ENCODE measurements at places on chromosomes 6 and 20.

DNA sequence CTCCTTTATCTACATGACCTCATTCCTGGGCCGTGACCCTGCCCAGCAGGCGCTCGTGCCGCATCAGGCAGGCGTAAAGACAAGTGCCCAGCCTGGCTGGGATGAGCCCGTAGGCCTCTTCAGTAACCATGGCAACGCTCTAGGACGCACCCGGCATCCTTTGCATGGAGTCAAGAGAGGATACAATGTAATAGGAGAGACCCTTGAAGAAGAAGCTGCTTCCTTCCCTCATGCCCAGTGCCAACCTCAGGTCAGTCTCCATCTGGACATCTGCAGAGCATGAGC lies 5.0 kb upstream of the LSM14B start:
- DNase-seq: no peak

DNA sequence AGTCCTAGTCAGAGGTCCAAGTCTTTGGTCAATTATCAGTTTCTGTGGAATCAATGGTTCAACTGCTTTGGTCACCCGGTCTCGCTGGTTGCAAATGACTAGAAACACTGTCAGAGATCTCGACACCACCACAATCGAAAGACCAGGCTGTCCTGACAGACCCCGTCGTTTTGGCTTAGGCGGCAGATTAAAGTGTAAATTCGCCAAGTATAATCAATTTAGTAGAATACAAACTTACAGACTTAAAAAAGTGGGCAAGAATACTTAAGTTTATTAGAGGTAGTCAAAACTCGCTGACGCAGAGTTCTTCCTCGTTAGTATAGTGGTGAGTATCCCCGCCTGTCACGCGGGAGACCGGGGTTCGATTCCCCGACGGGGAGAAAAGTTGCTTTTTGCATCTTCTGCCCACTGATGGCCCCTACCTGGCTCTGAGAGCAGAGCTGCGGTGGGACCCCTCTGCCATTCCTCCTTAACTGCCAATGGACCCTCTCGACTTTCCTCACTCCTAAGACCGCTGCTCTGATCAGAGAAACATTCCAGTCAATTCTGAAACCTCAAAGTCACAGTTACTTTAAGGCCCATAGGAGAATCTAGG lies 30.6 kb upstream of the ZNF184 start:
- no peak for DNase-seq

- DNase-seq: no peak
These were observed 134.2 kb upstream of the THBS2 start for GRCh38 chr6:169387809-169388383.

DNA sequence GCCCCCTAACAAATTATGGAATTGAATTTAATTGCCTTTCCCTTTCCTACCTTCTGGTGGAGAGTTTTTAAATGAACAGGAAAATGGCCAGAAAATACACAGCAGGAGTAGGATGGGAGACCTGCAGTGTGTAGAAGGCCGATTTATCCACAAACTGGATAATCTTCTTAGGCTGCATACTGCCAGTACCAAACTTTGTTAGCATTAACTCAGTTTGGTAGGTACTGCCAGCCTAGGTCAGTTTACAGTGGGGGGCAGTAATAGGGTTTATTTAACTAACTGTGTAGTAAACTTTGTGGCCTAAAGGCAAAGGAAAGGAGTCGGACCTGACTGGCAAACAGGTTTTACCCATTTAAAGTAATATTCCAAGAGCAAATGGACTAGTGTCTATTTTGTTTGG lies 4.6 kb downstream of the NCOA3 start:
- no peak for DNase-seq

DNA sequence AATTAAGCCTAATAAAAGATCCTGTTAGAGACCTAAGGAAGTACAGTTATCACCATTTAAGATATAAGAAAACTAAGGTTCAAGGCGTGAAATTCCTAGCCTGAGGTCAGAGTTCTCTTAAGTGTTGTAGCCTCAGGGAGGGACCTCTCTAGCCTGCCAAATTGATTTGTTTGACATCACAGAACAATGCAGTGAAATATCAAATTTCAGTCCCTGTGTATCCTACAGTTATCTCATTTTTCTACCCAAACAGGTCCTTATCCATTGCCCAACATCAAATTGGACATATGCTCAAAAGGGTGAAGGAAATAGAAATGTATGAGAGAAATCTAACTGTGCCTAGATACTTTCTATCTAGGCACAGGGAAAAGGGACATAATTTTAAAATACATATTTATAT lies 63.0 kb downstream of the NCOA7 start:
- no peak for DNase-seq

Measured in BJ (cell line).